Fibroblast of the aortic adventitia (primary cell): ENCODE measurements at places on chromosomes 2 and 18. TPM values are rescaled to one million over a fixed set of nuclear protein-coding genes. Genes with fewer than 3 reads are reported as not detected.

Gene SLC8A1
- 39.1 and 112 TPM in 2 replicates for total RNA-seq

Gene SERPINB13
- not detected in 2 replicates for total RNA-seq

Gene RAB6D
- under 0.01 TPM in 1 of 2 replicates, not detected in the other for total RNA-seq

Gene BCS1L
- total RNA-seq, result 33.3 and 45.3 TPM in 2 replicates

Gene TRIM43
- total RNA-seq, result not detected in 2 replicates
